CD4-positive, alpha-beta memory T cell (primary cell): ENCODE measurements at places on chromosomes 12 and 14. TPM values are rescaled to one million over a fixed set of nuclear protein-coding genes. Genes with fewer than 3 reads are reported as not detected.

The ISM2 gene
- not detected for total RNA-seq

The PTPN21 gene
- not detected for total RNA-seq

The SDR9C7 gene
- total RNA-seq = not detected

The CCDC85C gene
- total RNA-seq = 14.1 TPM

The SPIC gene
- total RNA-seq = not detected

The PIP4K2C gene
- 36.0 TPM for total RNA-seq

The PRICKLE1 gene
- not detected for total RNA-seq

The SELPLG gene
- 175 TPM for total RNA-seq

The SSPN gene
- not detected for total RNA-seq

The TMEM119 gene
- 0.58 TPM for total RNA-seq

The CD69 gene
- total RNA-seq = 31.0 TPM

GRCh38 chr12:119744900-119745606 is 77.1 kb downstream of the PRKAB1 start:
- H3K27me3 ChIP-seq = no peaks in the 10 kb centered on the region
- H3K36me3 ChIP-seq = no peaks in the 10 kb centered on the region
- H3K4me1 ChIP-seq = no peaks in the 10 kb centered on the region
- no peak for DNase-seq

DNA sequence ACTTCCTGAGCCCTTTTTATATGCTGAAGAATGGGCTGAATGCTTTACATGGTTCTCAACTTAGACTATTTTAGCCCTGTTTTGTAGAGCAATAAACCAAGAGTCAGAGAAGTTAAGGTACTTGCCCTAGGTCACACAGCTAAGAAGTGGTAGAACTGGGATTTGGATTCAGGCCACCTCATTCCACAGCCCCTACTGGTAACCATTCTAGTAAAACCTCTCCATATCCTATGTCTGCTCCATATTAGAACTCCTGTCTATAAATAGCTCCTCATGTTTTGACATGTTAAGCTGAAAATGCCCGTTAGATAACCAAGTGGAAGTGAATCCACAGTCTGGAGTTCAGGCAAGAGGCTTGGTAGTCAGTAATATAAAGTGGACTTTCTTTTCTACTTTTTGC is 111.6 kb downstream of the HECTD4 start:
- H3K4me3 ChIP-seq = no peak overlapping the region
- no peaks in the 10 kb centered on the region for H3K4me1 ChIP-seq
- H3K27ac ChIP-seq = no peak overlapping the region
- DNase-seq = no peak

DNA sequence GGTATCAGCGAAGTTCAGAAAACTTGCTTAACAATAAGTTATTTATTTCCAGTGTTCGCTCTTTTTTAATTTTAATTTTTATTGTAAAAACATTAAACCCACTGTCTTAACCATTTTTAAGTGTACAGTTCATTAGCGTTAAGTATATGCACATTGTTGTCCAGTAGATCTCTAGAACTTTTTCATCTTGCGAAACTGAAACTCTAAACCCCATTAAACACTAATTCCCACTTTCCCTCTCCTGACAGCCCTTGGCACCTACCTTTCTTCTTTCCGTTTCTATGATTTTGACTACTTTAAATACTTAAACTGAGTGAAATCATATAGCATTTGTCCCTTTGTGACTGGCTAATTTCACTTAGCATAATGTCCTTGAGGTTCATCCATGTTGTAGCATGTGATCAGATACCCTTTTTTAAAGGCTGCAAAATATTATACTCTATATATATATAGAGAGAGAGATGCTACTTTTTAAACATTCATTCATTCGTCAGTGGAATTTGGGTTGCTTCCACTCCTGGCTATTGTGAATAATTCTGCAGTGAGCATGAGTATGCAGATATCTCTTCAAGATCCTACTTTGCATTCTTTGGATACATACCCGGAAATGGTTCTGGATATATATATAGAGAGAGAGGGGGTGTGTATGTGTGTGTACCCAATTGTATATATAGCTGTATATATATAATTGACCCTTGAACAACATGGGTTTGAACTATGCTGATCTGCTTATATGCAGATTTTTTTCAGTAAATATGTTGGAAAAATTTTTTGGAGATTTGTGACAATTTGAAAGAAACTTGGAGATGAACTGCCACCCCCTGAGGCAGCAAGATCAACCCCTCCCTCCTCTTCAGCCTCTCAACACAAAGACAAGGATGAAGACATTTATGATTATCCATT is 74.7 kb upstream of the EVL start:
- no peak for DNase-seq
- no peaks in the 10 kb centered on the region for H3K4me1 ChIP-seq
- H3K36me3 ChIP-seq = no peaks in the 10 kb centered on the region
- H3K27ac ChIP-seq = no peak overlapping the region
- H3K4me3 ChIP-seq = no peak overlapping the region
- no peaks in the 10 kb centered on the region for H3K27me3 ChIP-seq

DNA sequence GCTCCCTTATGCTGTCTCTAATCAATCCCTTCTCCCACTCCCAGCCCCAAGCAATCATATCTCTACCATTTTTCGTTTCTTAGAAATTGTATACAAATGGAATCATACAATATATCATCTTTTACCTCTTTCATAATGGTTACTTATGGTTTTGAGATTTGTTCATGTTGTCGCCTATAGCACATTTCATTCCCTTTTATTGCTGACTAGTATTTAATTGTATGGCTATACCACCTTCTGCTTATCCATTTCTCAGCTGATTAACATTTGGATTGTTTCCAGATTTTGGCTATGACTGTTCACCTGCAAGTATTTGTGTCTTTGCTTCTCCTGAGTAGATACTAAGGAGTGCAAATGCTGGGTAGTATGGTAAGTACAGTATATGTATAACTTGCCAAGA is 36.7 kb upstream of the GRIN2B start:
- H3K27me3 ChIP-seq = no peaks in the 10 kb centered on the region
- H3K4me1 ChIP-seq = no peaks in the 10 kb centered on the region
- no peak overlapping the region for H3K4me3 ChIP-seq
- H3K36me3 ChIP-seq = no peaks in the 10 kb centered on the region
- no peak overlapping the region for H3K27ac ChIP-seq

DNA sequence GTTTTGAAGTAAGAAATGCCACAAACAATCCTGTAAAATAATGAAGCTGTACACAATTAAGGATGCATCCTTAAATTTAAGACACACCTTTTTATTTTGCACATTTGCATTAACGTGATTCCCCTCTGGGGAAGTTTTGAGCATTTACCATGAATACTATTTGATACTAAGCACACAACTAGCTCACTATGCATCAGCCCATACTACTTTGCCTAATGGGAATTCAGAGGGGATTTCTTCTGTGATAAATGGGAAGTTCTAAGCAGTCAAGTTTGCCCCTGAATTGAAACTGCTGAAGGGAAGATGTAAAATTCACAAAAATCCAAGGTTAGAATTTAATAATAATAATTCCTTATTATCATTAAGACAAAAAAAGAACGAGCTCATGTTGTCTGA is 27.4 kb downstream of the SINHCAF start:
- H3K27me3 ChIP-seq = no peaks in the 10 kb centered on the region
- H3K4me3 ChIP-seq = no peak overlapping the region
- DNase-seq = no peak

DNA sequence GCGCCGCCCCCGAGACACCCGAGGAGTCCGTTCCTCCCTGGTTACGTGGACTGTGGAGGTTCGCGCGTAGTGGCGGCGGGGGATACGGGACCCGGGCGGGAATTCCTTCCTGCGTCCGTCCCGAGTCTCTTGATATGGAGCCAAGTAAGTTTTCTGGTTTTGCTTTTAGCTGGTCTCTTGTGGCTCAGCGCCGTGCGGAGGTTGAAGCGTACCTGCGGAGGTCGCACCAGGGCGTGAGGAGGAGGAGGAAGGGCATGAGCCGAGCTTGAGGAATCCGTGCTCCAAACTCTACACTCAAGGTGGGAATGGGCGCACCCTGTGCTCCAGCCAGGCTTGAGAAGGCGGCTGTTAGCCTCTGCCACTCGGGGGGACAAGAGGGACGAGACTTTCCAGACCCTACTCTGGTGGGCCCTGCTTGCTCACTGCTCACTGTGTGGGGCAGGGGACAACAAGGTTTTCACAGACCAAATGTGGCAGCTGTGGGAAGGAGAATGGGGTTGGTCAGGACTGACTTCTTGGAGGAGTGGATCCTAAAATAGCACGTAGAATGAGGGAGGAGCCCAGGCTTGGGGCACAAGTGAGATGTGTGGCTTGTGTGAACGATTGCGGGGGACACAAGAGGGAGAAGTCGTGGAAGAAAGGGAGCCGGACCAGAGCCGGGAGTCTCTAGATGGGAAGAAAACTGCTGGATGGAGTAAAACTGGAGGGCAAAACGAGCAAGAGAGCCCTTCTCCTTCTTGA is 577 bp downstream of the ATG101 start:
- H3K36me3 ChIP-seq = peaks cover 23% of the 10 kb centered on the region
- DNase-seq = no peak
- H3K4me1 ChIP-seq = peaks cover 42% of the 10 kb centered on the region
- peak overlapping the region; percentile 87 for H3K27ac ChIP-seq
- H3K27me3 ChIP-seq = no peaks in the 10 kb centered on the region

GRCh38 chr14:60346706-60347105 is 97.7 kb downstream of the PPM1A start:
- H3K4me1 ChIP-seq = no peaks in the 10 kb centered on the region
- no peak for DNase-seq
- no peaks in the 10 kb centered on the region for H3K27me3 ChIP-seq
- no peak overlapping the region for H3K27ac ChIP-seq
- no peak overlapping the region for H3K4me3 ChIP-seq
